ENCODE measurements at places on chromosomes 12 and 14.

DNA sequence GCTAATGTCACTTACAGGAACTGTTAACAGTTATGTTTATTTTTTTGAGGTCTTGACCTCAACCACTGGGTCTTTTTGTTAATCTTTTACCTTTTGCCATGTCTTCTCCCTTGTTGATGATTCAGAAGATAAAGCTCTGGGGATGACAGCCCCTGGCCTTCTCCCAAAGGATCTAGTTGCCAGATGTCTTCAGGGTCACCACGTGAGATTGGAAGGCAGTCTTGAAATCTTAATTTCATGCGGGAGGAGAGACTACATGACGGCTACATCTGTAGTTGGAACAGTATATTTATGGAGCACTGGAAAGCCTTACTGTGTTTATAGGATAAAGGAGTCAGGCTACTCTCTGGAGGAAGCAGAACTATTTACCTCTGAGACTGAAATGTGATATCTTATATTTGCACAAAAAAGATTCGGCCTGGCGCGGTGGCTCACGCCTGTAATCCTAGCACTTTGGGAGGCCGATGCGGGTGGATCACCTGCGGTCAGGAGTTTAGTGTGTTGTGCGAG is 5.6 kb downstream of the MLEC start:
- H3K4me1 ChIP-seq: peaks cover 50% of the 10 kb centered on the region
- H3K27ac ChIP-seq: peak overlapping the region; percentile 94
- no peaks in the 10 kb centered on the region for H3K27me3 ChIP-seq
- DNase-seq: no peak
- H3K36me3 ChIP-seq: no peaks in the 10 kb centered on the region

- no peaks in the 10 kb centered on the region for H3K27me3 ChIP-seq
- H3K36me3 ChIP-seq: no peaks in the 10 kb centered on the region
- no peak overlapping the region for H3K4me3 ChIP-seq
- H3K4me1 ChIP-seq: no peaks in the 10 kb centered on the region
- DNase-seq: no peak
- H3K27ac ChIP-seq: no peak overlapping the region
These were observed 134.4 kb downstream of the ADGRD1 start for GRCh38 chr12:131087991-131088700.

- H3K4me1 ChIP-seq: no peaks in the 10 kb centered on the region
- no peak overlapping the region for H3K27ac ChIP-seq
- no peak overlapping the region for H3K4me3 ChIP-seq
- peaks cover 35% of the 10 kb centered on the region for H3K36me3 ChIP-seq
- DNase-seq: no peak
- H3K27me3 ChIP-seq: no peaks in the 10 kb centered on the region
These were observed 30.5 kb upstream of the REP15 start for GRCh38 chr12:27665704-27666103.

DNA sequence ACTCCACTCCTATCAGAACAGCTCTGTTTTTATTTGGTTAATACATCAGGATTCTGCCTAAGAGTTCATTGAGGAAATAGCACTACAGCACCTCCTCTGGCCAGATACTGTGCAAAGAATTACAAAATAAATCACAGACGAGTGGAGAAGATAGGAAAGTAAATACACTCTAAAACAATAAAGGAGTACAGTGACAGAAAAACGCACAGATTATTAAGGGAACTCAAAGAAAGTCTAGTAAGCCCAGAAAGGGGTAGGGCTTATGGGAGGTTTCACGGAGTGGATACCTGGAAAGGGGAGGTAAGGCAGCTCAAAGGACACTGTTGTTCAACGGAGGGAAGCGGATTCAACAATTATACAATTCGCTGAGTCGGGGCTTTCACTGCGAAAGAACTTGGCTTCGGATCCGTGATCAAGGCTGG is 5.5 kb downstream of the OR10AD1 start:
- no peak for DNase-seq
- no peaks in the 10 kb centered on the region for H3K36me3 ChIP-seq
- peak overlapping the region; percentile 57 for H3K4me3 ChIP-seq
- peak overlapping the region; percentile 95 for H3K27ac ChIP-seq
- peaks cover 23% of the 10 kb centered on the region for H3K4me1 ChIP-seq
- H3K27me3 ChIP-seq: no peaks in the 10 kb centered on the region

DNA sequence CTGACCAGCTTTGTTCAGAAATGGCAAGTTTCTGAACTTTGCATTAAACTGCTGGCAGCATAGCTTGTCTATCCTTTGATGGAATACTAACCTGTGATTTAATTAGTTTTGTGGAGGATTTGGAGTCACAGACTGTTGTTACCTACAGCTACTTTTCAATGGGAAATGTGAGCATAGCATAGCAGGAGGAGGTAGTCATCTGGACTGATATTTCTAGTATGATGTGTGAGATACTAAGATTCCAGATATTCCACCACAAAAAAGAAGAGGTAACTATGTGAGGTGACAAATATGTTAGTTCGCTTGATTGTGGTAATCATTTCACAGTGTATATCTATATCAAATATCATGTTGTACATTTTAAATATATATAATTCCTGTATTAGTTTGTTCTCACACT is 833.0 kb downstream of the SLC6A15 start:
- H3K4me3 ChIP-seq: no peak overlapping the region
- H3K27me3 ChIP-seq: no peaks in the 10 kb centered on the region
- H3K36me3 ChIP-seq: no peaks in the 10 kb centered on the region
- no peak overlapping the region for H3K27ac ChIP-seq
- no peaks in the 10 kb centered on the region for H3K4me1 ChIP-seq

DNA sequence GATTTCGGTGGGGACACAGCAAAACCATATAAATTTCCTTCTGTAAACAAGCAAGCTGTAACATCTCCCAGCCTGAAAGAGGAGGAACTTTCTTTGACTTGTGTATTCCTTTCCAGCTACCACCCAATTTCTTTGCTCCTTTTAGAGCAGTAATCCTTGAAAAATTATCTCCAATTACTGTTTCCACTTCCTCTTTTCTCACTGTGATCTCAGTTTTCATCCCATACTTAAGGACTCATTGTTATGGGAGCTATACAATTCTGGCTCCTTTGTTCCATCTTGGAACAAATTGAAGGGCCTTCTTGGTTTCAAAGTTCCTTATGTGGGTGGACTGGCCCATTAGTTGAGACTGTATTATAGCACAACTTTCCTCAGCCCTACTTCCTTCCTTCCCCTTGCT is 152.6 kb downstream of the AKAP6 start:
- H3K36me3 ChIP-seq: no peaks in the 10 kb centered on the region
- no peaks in the 10 kb centered on the region for H3K4me1 ChIP-seq
- H3K4me3 ChIP-seq: no peak overlapping the region
- H3K27me3 ChIP-seq: no peaks in the 10 kb centered on the region
- DNase-seq: no peak
- H3K27ac ChIP-seq: no peak overlapping the region

DNA sequence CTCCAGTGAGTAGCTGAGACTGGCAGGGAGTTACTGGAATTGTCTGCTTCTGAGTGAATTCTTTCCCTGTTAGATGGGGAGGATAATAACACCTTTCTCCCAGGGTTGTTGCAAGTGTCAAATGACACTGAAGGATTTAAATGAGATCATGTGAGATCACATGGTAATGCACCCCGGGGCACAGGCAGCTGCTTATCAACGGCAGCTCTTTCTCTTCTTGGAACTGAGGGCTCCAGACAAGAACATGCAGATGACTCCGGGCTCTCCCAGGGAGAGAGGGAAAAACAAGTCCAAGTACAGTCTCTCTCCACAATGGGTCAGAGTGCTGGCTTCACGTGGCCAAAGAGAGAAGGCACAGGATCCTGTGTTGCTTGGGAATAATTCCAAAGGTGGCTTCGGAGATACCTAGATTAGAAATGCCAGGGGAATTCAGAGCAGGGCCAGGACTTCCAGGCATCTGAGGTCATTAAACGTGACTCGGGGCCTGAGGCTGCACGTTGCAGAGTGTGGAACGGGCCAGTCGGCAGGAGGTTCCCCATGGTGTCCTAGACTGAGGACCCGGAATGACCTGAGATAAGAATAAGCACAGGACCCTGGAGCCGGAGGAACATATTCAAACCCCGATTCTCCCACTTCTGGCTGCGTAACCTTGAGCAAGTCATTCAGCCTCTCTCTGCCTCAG is 109.2 kb downstream of the PRMT8 start:
- no peaks in the 10 kb centered on the region for H3K36me3 ChIP-seq
- no peaks in the 10 kb centered on the region for H3K4me1 ChIP-seq
- no peaks in the 10 kb centered on the region for H3K27me3 ChIP-seq
- H3K4me3 ChIP-seq: no peak overlapping the region
- no peak overlapping the region for H3K27ac ChIP-seq

DNA sequence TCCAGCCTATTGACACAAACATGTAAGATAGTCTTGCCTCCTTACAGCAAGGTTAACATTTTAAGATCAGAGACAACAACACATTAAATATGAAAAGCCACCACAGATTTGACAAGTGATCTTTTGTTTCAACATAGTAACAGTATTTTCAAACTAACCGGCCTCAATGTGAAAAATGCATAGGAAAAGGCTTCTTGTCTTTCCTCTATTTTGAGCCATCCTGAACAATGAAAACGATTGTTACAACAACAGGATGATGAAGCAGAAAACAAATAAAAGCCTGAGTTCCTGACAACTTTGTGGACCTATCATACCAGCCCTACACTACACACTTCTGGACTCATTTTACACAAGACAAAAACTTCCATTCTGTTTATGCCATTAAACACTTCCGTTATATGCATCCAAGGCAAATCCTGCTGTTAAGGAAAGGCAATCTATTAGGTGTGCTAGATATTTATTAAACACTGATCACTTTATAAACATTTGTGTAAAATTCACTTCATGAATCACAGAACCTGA is 37.3 kb downstream of the BAZ1A start:
- no peak for DNase-seq
- H3K27ac ChIP-seq: no peak overlapping the region
- H3K36me3 ChIP-seq: no peaks in the 10 kb centered on the region
- H3K4me3 ChIP-seq: no peak overlapping the region
- no peaks in the 10 kb centered on the region for H3K27me3 ChIP-seq
